SK-N-DZ (cell line): ENCODE measurements at places on chromosomes 2 and 18.

- no peak for DNase-seq
Observed at GRCh38 chr18:62324181-62324828, 805 bp upstream of the TNFRSF11A start.

- no peak for DNase-seq
Observed at GRCh38 chr18:21904856-21905255, 164.3 kb downstream of the MIB1 start.

- DNase-seq: peak; percentile 88
Observed at GRCh38 chr2:240236217-240237111, 96.0 kb upstream of the OTOS start.

DNA sequence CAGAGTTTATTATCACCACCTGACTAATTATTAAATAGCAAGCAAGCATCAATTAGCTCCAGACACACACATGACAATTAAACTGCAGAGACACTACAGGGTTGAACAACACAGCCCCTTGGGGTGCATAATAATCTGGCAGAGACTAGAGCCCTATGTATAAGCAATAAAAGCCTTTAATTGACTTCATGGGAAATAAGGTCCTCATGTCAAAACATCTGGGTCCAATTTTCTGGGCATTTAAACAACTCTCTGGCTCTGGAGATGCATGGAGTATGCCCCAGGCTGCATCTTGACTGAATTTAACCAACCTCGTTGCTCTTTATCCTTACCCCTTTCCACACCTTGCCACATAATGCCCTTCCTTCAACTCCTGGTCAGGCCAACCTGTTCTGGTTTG lies 270.7 kb upstream of the THUMPD2 start:
- no peak for DNase-seq

DNA sequence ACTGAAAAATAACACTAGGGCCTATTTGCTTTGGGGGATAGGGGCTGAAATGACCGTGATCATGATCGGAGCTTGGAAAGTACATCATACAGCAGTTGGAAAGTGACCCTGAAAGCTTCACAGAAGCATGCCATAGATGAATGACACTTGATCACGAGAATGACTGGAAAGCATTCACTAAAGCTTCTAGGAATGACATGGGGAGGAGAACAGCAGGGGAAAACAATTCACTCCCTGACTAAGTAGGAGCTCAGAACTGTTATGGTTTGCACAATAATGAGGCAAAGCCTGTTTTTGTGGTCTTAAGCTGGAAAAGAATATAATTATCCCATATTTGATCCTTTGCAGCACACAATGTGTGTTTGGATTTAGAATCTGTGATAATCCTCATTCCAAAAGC lies 237.5 kb downstream of the NOL4 start:
- no peak for DNase-seq

DNA sequence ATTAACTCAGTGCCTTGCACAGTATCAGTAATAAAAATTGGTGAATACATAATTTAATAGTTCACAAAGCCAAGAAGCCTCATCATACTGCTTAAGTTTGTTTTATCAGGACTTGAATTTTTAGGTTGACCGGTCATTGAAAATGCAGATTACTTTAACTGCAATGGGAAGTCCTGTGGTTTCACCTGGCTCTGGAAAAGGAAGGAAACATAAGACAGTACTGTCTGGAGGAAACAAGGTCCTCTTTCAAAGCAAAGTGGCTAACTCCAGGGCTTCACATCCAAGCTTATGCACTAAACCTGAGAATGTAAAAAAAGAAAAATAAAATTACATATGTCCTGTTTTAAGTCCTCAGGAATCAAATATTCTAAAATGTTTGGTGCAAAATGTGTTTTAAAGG lies 119.7 kb downstream of the DLGAP1 start:
- DNase-seq: no peak

GRCh38 chr18:79962311-79962710 lies 2.1 kb upstream of the HSBP1L1 start:
- DNase-seq: no peak

- DNase-seq: no peak
Observed at GRCh38 chr2:49225126-49225525, 70.8 kb upstream of the FSHR start.

GRCh38 chr2:237440819-237441281 lies 26.9 kb upstream of the COL6A3 start:
- no peak for DNase-seq
